ENCODE measurements at places on chromosomes 5 and 9.
A peak's percentile ranks its signal among the peaks of the same experiment; 100 is the strongest.

DNA sequence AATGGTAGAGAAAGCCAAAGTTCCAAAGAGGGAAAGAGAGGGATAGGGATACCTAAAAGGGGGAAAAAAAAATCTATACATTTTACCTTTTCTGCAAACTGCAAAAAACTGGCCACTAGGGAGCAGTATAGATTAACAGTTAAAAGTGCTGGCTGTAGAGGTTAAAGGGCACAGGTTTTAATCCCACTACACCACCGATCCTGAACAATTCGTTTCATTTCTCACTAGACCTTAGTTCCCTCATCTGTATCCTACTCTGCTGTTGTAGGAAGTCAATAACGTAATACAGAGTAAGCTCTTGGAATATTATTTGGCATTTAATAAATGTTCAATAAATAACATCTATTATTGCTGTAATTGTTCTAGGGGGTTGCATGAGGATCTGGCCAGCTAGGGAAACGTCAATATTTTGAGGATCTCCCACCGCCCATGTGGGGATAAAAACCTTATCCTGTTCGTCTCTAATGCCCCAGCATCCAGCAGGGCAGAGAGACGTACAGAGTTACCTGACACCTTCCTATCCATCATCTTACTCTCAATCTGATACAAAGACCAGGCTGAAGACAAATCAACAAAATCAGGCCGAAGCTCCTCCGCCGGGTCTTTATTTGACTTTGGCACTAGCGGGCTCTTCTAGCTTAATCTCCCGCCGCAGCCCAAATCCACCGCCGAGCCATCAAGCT lies 757 bp downstream of the CDC26 start:
- no peak for DNase-seq

GRCh38 chr9:115694014-115694413 lies 459.6 kb upstream of the PAPPA start:
- DNase-seq: no peak

DNA sequence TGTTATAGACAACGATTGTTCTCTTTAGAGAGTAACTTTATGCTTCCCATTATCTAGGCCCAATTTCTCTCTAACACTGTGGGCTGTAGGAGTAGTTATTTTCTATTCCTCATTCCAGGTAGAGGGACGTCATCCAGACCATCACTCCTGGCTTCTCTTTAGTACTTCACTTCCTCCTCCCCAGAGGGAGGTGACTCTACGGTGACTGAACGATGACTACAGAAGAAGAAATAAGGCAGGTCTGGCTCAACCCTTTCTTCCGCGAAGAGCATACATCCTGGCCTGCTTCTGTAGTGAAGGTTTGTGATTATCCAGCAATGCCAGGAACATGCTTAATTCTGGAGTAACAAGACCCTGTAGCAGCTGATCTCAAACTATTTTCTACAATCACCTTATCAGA lies 50.8 kb downstream of the HMGCR start:
- DNase-seq: no peak

DNA sequence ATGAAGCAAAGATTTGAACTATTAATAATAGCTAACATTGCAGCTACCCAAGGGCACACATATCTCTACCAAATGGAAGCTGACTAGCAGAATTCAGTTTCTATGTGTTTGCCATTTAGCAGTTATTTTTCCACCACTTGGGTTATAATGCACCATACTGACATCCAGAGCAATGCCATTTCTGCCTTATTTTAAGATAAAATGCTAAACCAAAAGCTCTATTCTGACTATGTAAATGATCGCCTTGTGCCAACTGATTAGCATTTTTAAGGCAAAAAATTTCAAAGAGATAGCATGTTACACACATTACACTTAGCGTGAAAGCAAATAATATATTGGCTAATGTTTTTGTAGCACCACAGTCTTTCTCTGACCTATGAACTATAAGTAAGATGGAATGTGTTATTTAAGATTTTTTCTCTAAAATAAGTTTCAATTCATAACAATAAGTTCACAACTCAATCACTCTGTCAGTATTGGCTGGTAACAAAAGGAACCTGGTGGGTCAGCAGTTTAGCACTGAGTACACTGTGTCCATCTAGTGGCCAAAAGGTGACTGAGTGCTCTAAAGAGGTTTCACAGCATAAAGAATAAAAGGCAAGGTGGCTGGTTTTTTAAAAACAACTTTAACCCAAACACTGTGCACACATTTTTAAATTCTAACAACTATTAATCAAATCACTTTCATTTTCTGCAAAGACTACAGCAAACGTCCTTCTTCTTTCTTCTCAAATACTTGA lies 443.5 kb downstream of the PDE4D start:
- no peak for DNase-seq

DNA sequence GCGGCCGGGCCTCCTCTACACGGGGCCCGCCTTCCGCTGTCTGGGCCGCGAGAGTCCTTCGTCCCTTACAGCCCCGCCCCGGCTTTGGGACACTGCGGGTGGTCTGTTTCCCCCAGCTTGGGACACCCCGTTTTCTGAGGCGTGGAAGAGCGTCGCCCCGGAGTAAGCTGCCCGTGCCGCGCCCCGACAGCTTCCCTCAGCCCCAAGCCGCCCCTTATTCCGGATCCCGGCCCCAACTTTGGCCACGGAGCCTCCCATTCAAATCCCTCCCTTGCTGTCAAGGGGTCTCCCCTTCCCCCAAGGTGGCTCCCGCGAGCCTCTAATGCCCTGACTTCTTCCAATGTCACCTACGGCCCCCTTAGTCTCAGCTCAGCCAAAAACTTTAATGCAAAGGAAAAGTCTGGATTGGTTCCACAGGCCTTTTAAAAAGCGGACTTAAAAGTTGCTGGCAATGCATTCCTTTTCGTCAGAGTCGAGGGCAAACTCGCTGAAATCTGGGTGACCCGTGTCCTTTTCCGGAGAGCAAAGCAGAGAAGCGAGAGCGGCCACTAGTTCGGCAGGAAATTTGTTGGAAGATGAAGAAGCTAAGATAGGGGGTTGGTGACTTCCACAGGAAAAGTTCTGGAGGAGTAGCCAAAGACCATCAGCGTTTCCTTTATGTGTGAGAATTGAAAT lies 19.8 kb downstream of the EXOSC2 start:
- DNase-seq: no peak

DNA sequence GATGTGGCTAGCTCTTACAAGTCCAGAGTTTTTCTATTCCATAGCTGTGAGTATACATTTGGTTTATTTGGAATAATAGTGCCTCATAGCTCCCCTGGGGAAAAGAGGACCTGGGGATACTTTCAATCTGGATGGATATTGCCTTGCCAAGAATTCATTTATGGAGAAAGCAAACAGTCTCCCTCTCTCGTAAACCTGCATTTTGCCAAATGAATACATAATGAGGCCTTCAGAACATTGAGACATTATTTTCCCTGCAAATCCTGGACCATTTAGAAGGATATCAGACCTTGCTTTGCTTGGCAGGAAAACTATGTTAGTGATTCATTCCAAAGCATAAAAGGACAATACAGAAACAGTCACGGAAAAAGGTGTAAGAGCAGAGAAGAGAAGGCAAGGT lies 569.6 kb upstream of the BRINP1 start:
- no peak for DNase-seq

DNA sequence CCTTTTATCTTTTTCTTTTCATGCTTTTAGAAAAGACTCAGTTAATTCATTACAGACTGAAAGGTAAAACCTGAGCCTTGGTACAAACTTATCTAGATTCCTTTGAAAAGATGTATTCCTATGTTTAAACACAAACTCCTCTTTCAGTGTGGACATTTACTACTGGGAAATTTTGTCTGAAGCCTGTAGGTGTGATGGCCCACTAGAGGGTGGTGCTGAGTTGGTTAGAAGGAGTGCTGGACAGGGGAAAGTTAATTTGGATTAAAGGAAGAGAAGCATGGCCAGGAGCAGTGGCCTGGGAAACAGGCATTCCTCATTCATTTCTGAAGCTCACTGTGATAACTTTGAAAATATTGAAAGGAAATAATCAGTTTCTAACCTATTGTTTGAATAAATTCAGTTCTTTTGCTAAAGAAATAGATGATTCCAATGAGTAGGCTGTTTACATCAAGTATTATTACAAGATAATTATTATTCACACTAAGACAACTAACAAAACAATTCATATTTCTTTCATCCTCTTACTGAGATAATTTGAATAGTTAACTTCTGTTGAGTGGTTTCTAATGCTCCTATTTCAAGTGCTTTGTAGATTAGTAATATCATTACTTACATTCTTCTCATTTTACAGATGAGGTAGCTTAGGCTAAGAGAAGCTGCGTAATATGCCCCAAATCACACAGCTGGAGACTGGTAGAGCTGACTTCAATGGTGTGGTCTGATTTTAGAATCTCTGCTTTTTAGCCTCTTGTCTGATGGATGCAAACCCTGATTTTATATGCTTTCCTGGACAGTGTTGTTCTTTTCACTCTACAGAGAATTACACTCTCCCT lies 150.9 kb downstream of the ADGRV1 start:
- no peak for DNase-seq

DNA sequence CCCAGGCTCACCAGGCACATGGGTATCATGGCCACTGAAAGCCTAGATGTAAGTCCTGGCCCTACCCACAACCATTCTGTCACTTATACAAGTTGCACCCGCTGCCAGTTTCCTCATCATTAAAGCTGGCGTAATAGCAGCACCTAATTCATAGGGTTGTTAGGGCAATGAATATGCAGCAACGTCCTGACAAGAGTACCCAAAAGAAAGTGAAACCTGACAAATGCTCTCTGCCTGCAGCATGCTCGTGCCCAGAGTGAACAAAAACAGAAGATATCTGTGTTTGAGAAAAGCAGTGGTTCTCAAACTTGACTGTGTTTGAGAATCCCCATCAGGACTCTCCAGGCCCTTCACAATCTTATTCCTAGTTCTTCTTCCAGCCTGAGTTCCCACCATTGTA lies 632.4 kb downstream of the SEMA5A start:
- no peak for DNase-seq

GRCh38 chr9:135939351-135940265 lies 21.6 kb downstream of the UBAC1 start:
- peak; percentile 11 for DNase-seq

- no peak for DNase-seq
Measured at GRCh38 chr5:154771383-154771901, 16.3 kb downstream of the LARP1 start.

DNA sequence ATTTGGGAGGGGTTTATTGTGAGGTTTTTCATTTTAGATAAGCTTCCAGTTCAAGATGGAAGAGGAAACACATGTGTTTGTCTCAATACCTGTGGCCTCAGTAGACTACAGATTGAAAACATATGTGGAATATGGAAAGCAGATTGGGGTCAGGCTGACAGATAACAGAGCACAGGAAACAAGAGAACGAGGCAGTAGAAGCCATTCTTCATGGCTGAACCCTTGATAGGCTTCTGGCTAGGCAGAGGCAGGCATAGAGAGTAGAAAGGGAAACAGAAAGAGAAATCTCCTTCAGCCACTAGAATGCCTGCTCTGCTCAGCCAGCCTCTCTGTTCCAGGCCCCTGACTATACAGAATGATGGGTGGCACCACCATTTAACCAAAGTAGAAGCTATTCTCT lies 152.5 kb downstream of the MUSK start:
- no peak for DNase-seq

GRCh38 chr5:133142782-133143181 lies 91.0 kb downstream of the HSPA4 start:
- DNase-seq: no peak

DNA sequence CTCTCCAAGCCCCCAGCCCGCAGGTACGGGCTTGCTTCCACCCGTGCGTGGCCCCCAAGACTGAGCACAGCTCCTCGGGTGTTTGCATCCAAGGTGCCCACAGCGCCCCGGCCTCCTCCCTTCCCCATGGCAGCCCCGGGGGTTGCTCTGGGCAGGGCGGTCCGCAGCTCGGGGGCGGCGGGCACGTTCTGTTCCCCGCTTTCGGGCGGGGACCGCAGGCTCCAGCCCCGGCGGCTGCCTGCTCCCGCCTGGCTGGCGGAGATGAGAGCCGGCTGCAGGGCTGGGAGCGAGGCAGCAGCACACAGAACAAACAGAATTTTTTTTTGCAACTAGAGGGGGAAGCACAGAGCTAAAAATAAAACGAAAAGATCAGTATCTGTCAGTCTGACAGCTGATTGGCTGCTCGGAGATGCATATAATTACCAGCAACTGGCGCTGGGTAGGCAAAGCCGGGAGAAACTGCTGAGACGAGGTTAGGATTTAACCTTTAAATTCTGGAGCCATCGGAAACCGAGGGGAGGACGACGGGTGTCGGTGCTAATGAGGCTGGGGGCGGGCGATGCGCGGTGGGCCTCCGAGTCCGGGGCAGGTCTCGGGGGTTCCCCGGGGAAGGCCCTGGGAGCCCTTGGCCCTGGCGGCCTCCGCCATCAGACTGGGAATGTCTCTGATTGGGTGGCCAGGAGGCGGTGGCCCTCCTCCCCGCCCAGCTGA lies 142.7 kb upstream of the IER5L start:
- DNase-seq: no peak

DNA sequence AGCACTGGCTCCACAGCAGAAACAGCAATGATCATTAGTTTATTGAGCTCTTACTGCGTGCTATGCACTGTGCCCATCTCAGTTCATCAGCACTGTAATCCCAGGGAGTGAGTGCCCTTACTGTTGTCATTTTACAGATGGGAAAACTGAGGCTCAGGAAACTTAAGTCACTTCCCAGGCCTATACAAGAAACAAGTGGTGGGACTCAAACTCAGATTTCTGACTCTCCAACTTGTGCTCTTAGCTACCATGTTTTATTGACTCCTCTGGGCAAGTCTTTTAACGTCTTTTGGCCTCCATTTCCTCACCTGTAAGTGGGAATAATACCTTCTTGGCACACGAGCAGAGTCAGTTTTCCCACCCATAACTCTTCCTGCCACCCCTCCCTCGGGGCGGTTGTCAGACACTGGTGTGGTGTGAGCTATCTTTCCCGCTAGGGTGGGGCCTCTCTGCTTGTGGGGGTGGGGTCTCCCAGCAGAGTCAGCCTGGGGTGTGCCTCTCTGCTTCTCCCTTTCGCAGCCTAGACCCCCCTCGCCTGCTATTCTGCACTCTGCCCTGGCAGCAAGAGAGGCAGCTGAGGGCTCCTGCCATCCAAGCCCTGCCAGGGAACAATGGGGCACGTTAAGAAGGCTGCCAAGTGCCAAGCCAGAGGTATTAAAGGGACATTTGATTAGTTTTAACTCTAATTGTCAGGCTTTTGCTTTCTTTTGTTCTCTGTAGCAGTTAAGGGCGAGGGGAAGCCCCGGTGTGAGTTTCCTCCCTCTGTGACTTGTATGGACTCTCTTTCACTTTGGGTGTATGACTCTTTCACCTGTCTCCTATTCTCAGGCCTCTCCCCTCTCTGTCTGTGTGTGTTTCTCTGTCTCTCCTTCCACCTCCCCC lies 12.1 kb downstream of the GALNT10 start:
- no peak for DNase-seq
